ENCODE measurements at places on chromosomes 7 and 10.

GRCh38 chr7:108079276-108079647, 50.9 kb downstream of the LAMB4 start:
- no peak for DNase-seq

DNA sequence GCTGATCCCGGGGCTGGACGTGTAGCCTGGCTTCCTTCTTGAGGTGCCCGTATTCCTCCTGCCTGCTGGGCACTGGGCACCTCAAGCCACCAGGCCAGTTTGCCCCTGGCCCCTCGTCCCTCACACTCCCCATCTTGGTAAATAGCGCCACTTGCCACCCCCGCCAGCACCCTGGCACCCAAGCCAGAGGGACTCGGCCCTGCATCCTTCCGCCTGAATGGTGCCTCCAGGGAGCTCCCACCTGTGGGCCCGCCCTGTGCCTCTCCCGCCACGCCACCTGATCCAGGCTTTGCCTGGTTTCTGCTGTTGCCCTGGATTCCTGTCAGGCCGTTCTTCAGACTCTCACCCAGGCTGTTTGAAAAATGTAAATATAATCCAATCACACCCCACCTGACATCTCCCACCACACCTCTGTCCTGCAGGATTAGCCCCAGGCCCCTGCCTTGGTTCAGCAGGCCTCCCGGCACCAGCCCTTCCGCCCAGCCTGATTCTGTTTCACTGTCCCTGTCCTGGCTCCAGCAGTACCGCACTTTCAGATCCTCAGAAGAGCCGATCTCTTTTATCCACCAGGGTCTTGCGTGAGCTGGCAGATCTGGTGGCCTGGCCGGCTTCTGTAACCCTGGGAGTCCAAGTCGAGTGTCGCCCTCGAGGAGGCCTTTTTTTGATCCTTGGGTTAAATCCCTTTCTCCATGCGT, 33.8 kb downstream of the WIPI2 start:
- DNase-seq, result no peak

- DNase-seq, result no peak
Measured at GRCh38 chr10:124959564-124959963, 17.6 kb downstream of the ZRANB1 start.

DNA sequence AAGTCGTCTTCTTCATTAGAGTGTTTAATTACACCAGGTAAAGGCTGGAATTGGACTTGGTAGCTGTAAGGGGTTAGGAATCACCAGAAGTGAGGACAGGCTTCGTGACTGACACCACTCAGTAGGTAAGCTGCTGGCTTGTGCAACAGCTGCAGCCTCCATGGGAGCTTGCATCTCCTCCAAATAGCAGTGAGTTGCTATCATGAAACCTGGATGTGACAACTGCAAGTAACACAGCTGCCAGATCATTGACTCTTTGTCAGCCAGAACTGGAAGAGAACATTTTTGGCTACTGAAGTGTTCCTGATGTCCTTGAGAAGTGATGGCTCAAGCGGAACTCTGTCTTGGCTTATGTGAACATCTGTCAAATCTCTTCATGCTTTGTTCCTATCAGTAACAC, 64.1 kb upstream of the MSRB2 start:
- peak; percentile 0 for DNase-seq

- DNase-seq, result no peak
Measured at GRCh38 chr7:148507787-148508186, 82.8 kb upstream of the C7orf33 start.

DNA sequence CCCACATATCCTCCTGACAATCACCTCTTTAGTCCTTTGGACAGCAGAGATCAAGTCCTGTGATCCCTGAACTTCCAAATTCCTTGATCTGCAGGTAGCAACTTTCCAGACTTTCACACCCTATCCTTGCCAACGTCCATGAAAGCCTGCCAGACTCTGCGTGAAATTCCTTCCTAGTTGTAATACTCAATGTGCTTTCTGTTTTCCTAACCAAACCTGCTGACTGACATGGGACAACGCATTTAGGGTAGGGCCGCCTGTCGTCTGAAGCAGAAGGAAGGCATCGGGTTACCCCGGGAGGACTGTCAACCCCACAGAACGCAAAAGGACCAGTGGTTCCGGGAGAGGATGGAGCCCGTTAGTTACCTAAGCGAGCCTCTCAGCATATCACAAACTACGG, 23.9 kb downstream of the ITGA8 start:
- no peak for DNase-seq

GRCh38 chr7:119964788-119965542, 308.0 kb upstream of the KCND2 start:
- DNase-seq, result no peak

GRCh38 chr7:17139081-17139480, 159.4 kb upstream of the AHR start:
- no peak for DNase-seq

- no peak for DNase-seq
Measured at GRCh38 chr7:51239691-51240090, 76.9 kb downstream of the COBL start.

GRCh38 chr7:4345004-4345403, 337.1 kb upstream of the FOXK1 start:
- DNase-seq, result no peak

DNA sequence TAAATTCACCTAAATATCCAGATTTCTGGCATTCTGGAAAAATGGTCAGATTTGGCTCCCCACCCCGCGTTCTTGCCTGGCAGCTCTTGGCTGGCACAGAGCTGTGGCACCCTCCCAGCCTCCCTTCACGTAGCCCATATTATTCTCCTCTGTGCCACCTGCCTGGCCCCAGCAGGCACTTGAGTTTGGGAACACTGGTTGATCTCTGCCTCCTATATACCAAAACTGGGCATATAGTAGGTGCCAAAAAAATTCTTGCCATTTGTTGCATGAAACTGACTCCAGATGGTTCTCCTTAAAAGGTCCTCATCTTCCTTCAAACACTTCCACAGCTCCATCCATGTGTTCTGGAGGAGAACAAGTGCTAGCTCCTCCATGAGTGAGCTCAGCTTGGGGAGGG, 167.0 kb downstream of the RPS24 start:
- no peak for DNase-seq

DNA sequence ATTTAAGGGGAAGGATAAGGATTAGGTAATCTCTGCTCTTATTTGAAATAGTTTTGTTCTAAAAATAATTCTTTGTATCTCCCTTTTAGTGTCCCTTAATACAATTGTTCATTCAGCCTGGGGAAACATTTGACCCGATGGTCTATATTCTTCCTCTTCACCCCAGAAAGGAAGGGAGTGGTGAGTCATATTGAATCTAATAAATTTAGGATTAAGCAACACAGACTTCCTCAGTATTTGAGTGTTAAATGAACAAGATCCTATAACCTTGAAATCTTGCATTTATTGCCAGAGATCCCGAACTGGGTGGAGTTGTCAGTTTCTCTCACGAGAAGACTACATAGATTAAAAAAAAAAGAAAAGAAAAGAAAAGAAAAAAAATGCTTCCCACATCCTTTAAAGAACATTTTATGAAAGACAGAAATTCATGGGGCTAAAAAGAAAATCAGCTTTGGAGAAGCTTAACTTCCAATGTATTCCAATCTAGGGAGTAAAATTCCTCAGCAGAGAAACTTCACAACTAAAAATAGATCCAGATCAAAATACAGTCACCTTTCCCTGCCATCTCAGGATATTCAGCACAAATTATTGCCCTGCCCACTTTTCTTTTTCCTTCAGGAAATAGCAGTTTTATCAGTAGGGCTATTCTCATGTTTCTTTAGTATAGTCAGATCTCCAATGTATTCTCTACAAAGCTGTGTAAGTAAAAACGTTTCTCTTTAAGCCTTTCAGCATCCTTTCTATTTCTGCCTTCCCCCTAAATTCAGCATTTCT, 82.2 kb downstream of the SEMA3D start:
- DNase-seq, result peak; percentile 24

GRCh38 chr7:99782012-99782953, 1.7 kb downstream of the CYP3A4 start:
- no peak for DNase-seq

GRCh38 chr10:7374795-7375194, 36.0 kb downstream of the SFMBT2 start:
- no peak for DNase-seq

- no peak for DNase-seq
Measured at GRCh38 chr10:26335574-26336093, 102.5 kb upstream of the APBB1IP start.

DNA sequence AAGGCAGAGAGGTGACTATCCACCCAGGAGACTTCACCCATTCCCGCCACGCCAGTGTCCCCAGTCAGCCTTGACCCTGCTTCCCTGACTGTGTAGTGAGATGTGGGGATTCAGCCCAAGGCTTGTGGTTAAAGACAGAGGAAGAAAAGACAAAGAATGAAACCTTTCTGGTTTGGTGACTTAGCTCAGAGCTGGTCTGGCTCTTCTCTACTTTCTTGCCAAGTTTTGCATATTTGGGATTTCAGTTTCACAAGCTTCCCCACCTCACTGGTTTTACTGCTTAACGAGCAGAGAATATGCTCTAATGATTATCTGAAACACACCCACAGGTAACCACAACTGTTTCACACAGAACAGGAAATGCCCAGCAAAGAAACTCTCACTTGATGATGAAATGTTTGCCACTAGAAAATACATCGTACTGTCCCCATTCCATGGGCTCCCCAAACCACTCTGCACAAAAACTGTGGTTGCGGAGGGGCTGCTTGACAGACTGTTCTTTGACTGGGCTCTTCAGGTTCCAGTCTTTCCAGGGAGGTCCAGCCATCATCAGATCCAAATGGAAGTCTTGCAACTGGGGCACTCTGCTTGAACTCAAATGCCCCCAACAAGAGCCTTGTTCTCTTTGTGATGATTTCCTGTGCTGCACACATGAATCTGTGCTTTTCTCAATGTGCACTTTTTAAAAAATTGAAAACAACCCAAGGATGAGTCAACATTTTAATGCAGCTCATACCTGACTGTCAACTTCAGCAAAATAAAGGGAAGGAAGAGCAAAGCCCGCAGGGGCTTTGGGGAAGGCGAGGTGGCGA, 95.5 kb downstream of the CTBP2 start:
- no peak for DNase-seq

- DNase-seq, result no peak
Measured at GRCh38 chr7:146115548-146115850, 1.1 kb upstream of the CNTNAP2 start.

GRCh38 chr7:122384528-122384927, 80.0 kb upstream of the FEZF1 start:
- DNase-seq, result no peak

- DNase-seq, result no peak
Measured at GRCh38 chr10:46330894-46331293, 44.1 kb downstream of the ANTXRL start.

GRCh38 chr10:80472234-80473095, 18.4 kb downstream of the TSPAN14 start:
- DNase-seq, result no peak

- no peak for DNase-seq
Measured at GRCh38 chr7:73789051-73789450, 19.0 kb upstream of the CLDN3 start.

- no peak for DNase-seq
Measured at GRCh38 chr7:106405697-106406141, 120.9 kb upstream of the NAMPT start.

DNA sequence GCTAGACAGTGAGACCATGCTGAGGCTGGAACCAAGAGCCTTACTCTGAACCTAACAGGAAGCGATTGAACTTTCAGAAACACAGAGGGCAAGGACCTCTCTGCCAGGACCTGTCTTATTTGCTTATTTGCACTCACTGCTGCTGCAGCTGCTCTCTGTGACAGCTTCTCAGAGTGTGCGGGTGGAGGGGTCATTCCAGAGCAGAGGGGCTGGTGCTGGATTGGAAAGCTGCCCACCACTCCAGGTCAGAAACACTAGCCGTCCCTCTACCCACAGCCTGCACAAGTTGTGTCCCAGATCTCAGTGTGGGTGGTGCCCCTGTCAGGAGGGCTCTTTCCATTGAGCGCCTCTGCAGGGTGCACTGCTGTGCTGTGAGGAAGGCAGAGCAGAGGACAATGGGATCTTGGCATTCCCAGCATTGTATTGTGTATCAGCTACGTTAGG, 126.2 kb downstream of the CCNY start:
- no peak for DNase-seq

- DNase-seq, result no peak
Measured at GRCh38 chr10:124646483-124647352, 97.5 kb downstream of the FAM53B start.

- DNase-seq, result no peak
Measured at GRCh38 chr10:31765541-31765940, 163.1 kb downstream of the ARHGAP12 start.

DNA sequence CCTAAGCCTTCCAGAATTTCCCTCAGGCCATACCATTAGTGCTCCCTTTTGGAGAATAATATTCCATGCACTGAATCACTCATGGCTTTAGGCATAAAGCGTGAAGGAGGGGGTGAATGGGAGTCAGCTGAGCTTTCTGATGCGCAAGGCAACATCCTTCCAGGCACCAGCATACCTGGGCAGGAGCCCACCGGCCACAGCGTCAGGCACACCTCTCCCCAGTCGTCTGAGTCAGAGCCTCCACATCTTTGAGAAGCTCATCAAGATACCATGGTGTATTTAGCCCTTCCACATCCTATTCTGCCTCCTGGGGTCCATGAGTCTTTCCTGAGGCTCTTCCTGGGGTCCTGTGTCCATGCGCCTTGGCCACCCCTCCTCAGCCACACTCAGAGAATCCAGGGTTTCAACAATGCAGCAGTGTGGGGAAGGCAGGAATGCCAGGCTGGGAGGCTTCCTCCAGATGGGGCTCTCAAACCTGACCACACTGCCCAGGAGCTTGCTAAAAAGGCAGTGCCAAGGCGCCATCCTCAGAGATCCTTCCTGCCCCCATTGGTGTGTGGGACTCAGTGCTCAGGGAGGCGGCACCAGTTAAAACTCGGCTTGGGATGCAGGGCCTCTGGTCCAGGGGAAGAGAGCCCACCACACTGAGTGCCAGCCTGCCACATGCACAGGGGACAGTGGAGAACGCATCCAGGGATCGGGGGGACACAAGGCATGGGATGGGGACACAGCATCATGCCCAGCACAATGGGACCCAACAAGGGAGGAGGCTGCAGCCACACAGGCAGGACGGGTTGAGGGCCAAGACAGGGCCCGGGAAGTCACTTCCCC, 31.6 kb downstream of the RASGEF1A start:
- no peak for DNase-seq

GRCh38 chr7:25476863-25477499, 248.7 kb upstream of the NPVF start:
- DNase-seq, result no peak

DNA sequence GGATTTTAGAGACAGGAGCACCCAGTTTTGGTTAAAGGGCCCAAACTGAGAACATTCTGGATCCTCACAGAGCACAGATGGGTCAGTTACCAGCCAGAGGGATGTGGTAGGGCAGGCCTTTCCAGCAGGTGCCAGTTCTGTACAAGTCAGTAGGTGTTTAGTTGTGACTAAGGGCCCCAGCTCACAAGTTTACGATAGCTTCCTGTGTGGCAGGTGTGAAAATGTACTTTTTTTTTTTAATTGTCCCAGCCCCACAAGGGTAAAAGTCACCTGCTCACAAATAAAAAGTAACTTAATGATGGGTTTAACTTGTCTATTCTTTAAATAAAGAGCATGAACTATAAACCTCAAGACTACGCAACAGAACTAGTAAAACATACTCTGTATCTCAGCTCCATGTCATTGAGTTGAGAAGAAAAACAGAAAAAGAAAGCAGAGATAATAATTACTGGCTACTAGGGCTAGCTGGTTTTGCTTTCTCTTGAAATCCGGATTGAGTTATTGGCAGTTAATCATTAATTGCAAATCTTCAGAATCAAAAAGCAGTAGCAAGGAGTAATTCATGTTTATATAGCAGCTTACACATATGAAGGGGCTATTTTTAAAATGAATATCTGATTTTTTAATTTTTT, 15.4 kb downstream of the NFE2L3 start:
- DNase-seq, result no peak

- no peak for DNase-seq
Measured at GRCh38 chr10:44039599-44039998, 345.3 kb downstream of the CXCL12 start.

GRCh38 chr7:151003572-151003971, 12.8 kb downstream of the NOS3 start:
- DNase-seq, result no peak
